ENCODE measurements at places on chromosomes 7 and 10. TPM values are rescaled to one million over a fixed set of nuclear protein-coding genes. Genes with fewer than 3 reads are reported as not detected.
A peak's percentile ranks its signal among the peaks of the same experiment; 100 is the strongest.

DNA sequence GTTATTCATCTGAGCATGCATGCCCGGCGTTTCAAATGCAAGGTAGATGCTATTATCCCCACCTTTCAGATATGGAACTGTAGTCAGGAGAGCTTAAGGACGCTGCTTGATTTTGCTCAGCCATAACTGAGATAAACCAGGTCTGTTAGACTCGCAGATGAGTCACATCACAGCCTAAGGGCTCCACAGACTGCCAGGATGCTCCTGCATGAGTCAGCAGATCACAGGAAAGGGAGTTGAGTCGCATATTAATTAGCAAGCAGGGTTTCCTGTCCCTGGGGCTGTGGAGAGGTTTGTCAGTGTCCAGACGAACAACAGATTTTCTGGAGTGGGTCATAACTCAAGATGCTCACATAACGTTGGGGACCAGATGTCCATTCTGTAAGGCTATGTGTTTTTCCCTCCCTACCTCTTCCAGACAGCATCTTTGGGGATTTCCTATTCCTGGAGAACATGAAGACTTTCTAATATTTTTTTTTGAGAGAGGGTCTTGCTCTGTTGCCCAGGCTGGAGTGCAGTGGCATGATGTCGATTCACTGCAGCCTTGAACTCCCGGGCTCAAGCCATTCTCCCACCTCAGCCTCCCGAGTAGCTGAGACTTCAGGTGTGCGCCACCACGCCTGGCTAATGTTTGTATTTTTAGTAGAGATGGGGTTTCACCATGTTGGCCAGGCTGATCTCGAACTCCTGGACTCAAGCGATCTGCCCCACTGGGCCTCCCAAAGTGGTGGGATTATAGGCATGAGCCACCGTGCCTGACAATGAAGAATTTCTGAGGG, 36.7 kb downstream of the PFKFB3 start:
- peak; percentile 68 for DNase-seq

DNA sequence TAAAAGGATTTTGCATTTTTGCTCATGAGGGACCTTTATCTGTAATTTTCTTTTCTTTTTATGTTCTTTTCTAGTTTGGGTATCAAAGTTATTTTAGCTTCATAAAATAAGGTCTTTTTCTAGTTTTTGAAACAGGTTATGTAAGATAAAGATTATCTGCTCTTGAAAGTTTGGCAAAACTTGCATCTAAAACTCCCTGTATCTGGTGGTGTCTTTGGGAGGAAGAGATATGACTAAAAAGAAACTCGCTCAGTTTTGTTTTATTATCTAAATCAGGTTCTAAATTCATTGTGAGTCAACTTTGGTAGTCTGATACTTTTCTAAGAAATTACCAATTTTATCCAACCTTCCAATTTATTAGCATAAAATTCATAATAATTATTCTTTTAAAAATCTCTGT, 55.1 kb downstream of the VCL start:
- DNase-seq = no peak

- DNase-seq = no peak
Observed at GRCh38 chr10:110995301-110995700, 75.9 kb downstream of the SHOC2 start.

DNA sequence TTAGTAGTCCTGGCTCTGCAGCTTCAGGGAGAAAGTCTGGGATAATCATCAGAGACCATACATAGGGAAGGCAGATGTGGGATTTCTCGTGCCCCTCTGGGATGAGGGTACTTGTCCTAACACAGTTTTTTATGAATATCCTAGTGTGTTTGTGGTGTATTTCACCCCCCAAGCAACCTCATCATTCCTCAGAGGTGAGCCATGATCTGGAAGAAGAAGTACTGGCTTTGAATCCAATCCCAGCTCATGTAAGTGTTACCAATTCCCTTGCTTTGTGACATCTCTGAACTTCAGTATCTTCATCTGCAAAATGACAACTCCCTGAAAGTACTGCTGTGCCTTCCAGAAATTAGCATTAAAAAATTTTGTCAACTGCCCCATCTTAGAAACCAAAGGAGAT, 347.5 kb upstream of the ZMIZ1 start:
- DNase-seq = no peak

GRCh38 chr10:19656420-19657042, 159.7 kb upstream of the PLXDC2 start:
- DNase-seq = no peak

GRCh38 chr7:26842897-26843296, 21.5 kb downstream of the SKAP2 start:
- no peak for DNase-seq

DNA sequence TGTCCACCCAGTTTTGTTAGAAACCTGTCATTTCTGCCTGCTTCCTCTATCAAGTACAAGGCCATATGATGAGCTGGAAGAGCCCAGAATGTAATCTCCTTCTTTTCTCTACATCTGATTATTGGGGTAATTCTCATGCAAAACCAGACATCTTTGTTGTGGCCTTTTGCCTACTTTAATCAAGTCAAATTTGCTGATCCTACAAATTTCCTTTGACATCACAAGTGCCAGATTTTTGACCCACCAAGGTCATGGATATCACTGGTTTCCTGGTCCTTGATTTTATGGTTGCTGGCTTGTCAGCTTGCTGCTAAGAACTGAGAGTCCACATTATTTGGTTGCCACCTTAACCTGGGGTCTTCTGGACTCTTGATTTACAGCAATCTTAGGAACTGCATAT, 336.1 kb downstream of the TFEC start:
- DNase-seq = no peak

DNA sequence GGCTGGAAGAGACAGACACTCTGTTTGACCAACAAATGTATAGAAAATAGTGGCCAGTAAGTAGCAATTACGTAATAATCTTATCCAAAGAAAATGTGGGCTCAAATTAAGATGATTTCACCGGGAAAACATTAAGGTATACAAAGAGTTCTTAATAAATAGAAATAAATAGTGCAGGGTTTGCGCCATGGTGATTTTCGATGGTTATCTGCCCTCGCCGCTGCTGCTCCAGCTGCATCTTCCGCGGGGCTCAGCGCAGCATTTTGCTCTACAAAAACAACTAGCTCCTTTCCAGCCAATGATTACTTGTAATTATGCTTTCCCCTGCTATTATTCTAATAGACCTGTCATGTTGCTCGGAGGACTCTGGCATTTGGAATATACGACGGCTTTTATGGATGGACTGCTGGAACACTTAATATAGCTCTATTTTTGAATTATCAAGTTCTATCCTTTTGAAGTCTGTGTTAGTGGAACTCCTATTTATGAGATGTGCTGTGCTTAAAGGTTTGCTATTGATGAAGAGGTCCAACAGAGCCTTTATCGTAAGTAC, 103.8 kb downstream of the BUB3 start:
- DNase-seq = no peak

- no peak for DNase-seq
Observed at GRCh38 chr7:132738254-132738653, 162.0 kb upstream of the PLXNA4 start.

GRCh38 chr10:117797296-117797695, 249.4 kb downstream of the RAB11FIP2 start:
- no peak for DNase-seq

- DNase-seq = no peak
Observed at GRCh38 chr10:128476845-128477244, 350.6 kb upstream of the MKI67 start.

GRCh38 chr7:147151661-147152060, 1035.1 kb downstream of the CNTNAP2 start:
- no peak for DNase-seq

GRCh38 chr10:74103560-74104258, 46.9 kb downstream of the AP3M1 start:
- peak; percentile 17 for DNase-seq

DNA sequence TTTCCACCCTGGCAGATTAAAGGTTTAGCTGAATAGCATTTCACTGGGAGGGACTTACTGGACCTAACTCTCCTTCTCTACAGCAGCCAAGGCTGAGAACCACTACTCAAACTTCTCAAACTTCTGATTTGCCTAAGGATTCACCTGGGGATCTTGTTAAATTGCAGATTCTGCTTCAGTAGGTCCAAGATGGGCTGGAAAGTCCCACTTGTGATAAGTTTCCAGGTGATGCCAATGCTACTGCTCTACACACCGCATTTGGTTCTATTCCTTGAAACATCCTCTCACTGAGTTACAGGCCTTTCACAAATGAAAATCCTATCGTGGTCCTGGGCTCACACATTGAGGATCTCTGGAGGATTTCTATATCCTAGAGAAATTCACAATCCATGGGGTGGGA, 147.9 kb downstream of the CHCHD3 start:
- DNase-seq = no peak

DNA sequence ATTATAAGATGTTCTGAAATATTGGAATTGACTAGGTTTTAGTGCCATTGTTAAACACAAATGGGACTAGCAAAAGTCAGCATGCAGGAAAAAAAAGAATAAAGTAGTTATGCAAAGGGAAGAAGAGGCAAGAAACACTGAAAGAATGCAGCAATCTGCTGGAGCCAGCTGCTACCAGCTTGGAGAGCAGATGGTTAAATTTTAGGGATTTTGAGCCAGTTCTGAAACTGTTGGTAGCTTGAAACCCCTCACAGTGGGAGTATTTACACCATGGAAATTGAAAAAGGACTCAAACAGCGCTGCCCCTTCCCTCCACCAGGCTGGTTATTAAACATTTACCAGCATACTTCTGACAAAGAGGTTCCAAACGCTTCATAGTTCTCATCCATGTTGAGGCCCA, 41.0 kb downstream of the SCRN1 start:
- no peak for DNase-seq

DNA sequence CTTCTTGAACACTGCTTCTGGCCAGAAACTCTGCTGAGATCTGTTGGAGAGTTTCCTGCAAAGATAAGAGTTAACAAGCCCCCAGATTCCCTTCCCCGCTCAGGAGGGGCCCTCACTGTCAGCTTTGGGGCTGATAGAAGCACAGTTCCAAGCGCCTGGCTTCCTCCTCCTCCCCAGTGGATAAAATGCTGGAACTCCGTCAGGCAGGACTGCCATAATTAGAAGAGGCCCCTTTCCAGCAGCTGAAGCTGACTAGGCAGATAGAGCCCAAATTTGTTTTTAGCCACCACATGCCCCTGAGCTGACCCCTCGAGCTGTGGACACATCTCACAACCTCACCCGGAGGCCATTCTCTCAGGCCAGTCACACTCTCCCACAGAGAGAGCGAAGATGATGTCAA, 89.4 kb downstream of the TBXAS1 start:
- DNase-seq = no peak

- no peak for DNase-seq
Observed at GRCh38 chr7:64320547-64321513, 7.1 kb downstream of the ZNF736 start.

DNA sequence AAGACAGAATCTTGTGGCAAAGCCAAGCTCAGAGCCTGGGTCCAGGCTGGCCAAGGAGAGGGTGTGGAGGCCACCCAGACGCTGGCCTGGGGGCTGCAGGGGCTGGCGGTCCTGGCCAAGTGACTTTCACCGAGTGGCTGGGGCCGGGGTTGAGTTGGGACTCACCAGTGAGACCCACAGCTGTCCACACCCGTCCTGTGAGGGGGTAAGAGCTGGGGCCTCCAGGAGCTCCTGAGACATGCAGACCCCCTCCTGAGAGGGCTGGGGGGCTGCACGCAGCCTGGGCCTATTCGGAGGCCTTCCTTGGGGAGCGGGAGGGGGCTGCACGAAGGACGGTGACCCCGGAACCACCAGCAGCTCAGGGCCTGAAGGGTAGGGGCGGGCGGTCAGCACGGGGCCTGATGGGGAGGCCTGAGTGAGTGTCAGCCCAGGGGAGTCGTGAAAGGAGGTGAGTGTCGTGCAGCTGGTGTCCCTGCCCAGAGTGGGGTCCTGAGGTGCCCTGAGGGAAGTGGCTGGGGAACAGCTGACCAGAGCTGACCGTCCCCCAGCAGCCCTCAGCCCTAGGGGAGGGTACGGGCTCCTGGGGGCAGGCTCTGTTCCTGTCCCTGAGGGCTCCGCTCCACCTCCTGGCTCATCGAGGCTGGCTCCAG, 100.9 kb downstream of the FOXL3 start:
- no peak for DNase-seq

- no peak for DNase-seq
Observed at GRCh38 chr10:104293781-104294321, 24.9 kb downstream of the GSTO2 start.

- no peak for DNase-seq
Observed at GRCh38 chr7:55065079-55065478, 46.3 kb downstream of the EGFR start.

- DNase-seq = peak; percentile 50
Observed at GRCh38 chr10:21519941-21520436, 5.5 kb downstream of the SKIDA1 start.

GRCh38 chr7:19554581-19554980, 154.3 kb downstream of the POLR1F start:
- DNase-seq = no peak

GRCh38 chr10:103145046-103145445, 48.0 kb downstream of the NT5C2 start:
- no peak for DNase-seq

DNA sequence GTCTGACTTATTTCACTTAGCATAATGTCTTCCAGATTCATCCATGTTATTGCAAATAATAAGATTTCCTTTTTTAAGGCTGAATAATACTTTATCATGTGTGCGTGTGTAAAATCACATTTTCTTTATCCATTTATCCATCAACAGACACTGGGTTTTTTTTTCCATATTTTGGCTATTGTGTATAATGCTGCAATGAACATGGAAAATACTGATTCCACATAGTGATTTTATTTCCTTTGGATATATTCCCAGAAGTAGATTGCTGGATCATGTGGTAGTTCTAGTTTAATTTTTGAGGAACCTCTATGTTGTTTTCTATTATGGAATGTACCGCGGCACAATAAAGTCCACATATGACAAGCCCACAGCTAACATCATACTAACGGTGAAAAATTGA, 180.1 kb downstream of the PON1 start:
- no peak for DNase-seq

- no peak for DNase-seq
Observed at GRCh38 chr10:37095792-37096573, 29.4 kb upstream of the ANKRD30A start.

DNA sequence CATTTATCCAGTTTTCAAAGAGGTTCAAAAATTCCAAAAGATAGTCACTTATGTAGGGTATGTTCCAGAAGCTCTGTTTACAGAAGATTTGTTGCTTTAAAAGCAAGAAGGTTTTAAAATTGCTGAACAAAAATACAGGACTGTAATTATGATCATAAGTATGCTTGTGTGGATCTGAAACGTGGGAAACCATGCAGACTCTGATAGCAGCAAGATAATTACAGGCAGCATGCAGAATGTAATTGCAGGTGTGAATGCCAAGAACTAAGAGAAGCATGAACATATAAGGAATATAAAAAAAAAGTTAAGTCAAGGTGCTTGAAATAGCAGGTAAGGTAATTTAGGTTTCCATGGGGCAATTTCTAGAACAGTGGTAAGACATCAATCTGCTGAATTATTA, 405.7 kb downstream of the ARL4A start:
- DNase-seq = no peak

- no peak for DNase-seq
Observed at GRCh38 chr10:86110156-86110786, 256.3 kb downstream of the GRID1 start.

The INPP5A gene
- 9.9 TPM for total RNA-seq

The ZDHHC6 gene
- 47.8 TPM for total RNA-seq

The IGFBP1 gene
- total RNA-seq = not detected

The SND1 gene
- total RNA-seq = 141 TPM

The AGMO gene
- total RNA-seq = not detected

The TMEM273 gene
- 14.0 TPM for total RNA-seq

The STRA8 gene
- total RNA-seq = not detected

The CALHM1 gene
- 0.12 TPM for total RNA-seq

The RBM33 gene
- total RNA-seq = 84.8 TPM

The ARMC3 gene
- not detected for total RNA-seq

The TAS2R3 gene
- total RNA-seq = 1.4 TPM

The OR6V1 gene
- not detected for total RNA-seq

The TMEM213 gene
- total RNA-seq = not detected

The GHRHR gene
- not detected for total RNA-seq

The AGAP4 gene
- 29.4 TPM for total RNA-seq

The LRRN3 gene
- total RNA-seq = 211 TPM

Data from activated CD4-positive, alpha-beta T cell treated with anti-CD3 and anti-CD28 coated beads, Interleukin-2, amount 10 ng/mL, durations not matched to agents 7 days and 5 days (primary cell).